Amniotic stem cell (primary cell): ENCODE measurements at places on chromosomes 12 and 14.

- DNase-seq, result no peak
These were observed 63.6 kb upstream of the TMEM263 start for GRCh38 chr12:106892075-106892474.

GRCh38 chr12:32893043-32893442 lies 3.5 kb downstream of the PKP2 start:
- DNase-seq, result no peak

- DNase-seq, result no peak
These were observed 15.0 kb upstream of the KCNMB4 start for GRCh38 chr12:70351076-70351475.

DNA sequence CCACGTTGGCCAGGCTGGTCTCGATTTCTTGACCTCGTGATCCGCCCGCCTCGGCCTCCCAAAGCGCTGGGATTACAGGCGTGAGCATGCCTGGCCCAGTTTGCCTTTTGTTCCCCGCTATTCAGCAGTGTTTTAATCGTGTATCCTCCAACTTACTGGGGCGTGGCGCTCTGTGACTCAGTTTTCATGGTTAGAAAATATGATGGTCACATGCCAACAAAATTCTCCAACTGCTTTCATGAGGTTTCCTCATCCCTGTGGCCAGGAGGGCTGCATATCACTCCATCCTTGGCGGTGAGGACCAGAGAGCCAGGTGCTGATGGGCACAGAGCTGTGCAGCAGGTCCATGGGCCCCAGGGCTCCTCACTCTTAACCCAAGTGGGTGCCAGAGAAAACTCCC lies 33.0 kb upstream of the PRMT8 start:
- DNase-seq, result no peak

- DNase-seq, result no peak
These were observed 2.8 kb downstream of the PSMB11 start for GRCh38 chr14:23044840-23045239.

GRCh38 chr12:66341126-66341525 lies 38.8 kb downstream of the HELB start:
- DNase-seq, result no peak

DNA sequence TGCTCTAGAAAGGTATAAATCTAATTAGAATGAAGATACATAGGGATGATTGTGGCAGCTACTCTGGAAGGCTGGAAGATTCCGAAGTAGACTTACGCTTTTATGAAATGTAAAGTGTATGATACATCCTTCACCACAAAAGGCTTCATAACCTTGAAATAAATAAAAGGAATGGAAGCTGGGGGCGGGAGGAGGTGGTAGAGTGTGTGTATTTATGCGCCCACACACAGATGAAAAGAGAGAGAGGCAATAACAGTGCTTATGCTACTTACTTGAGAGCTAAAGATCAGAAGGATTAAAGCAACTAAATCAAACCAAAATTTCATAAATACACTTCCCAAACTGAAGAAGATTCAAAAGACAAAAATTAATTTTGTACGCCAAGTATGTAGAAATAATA lies 30.4 kb downstream of the CBX5 start:
- DNase-seq, result no peak

GRCh38 chr12:7832059-7832696 lies 40.5 kb downstream of the SLC2A14 start:
- DNase-seq, result peak; percentile 43

DNA sequence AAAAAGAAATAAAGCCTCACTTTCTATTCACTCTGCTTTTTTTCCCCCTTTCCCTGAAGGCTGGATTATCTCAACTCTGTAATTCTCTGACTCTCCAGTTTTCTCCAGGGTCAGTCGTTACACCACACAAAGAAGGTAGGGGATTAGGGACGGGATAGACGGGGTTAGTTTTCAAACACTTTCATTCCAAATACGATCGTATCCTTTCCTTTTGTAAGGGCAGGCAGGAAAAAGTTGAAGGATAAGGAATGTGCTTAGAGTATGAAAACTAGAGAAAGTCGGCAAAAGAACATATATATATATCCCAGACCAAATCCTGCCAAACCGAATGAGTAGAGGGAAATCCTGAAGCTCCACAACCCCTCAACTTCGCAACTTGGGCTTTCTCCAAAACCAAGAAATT lies 581 bp upstream of the ESYT1 start:
- DNase-seq, result no peak

GRCh38 chr12:42386308-42386707 lies 60.3 kb downstream of the PPHLN1 start:
- DNase-seq, result no peak

DNA sequence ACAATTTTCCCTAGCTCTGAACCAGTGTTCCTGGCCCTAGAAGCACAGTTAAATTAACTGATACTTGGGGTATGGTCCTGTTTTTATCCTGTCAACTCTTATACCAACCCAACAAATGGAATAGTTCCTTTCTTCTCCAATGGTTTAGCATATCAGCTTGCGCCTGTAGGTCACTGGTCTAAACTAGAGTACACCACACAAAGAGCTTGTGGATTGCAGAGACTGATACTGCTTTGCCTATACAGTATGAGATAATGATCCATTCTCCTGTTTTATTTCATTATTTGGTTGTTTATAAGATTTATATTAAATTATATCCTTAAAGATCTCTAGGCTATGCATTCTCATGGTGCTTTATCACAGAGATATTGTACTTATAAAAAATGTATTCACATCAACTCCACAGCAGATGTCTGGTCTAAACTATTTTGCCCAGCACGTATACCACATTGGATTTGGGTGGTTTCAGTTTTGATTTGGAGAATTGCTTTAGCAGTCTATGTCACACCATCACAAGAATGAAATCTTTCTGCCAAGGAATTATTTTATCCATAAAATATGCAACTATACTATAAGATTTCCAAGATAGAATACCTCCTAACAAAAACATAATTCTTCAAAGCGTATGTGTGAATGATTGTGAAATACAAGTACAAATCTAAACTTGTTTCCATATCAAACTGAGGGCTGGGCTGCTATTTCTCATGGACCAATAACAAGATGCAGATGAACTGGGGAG lies 142.1 kb downstream of the SLC16A7 start:
- DNase-seq, result no peak

DNA sequence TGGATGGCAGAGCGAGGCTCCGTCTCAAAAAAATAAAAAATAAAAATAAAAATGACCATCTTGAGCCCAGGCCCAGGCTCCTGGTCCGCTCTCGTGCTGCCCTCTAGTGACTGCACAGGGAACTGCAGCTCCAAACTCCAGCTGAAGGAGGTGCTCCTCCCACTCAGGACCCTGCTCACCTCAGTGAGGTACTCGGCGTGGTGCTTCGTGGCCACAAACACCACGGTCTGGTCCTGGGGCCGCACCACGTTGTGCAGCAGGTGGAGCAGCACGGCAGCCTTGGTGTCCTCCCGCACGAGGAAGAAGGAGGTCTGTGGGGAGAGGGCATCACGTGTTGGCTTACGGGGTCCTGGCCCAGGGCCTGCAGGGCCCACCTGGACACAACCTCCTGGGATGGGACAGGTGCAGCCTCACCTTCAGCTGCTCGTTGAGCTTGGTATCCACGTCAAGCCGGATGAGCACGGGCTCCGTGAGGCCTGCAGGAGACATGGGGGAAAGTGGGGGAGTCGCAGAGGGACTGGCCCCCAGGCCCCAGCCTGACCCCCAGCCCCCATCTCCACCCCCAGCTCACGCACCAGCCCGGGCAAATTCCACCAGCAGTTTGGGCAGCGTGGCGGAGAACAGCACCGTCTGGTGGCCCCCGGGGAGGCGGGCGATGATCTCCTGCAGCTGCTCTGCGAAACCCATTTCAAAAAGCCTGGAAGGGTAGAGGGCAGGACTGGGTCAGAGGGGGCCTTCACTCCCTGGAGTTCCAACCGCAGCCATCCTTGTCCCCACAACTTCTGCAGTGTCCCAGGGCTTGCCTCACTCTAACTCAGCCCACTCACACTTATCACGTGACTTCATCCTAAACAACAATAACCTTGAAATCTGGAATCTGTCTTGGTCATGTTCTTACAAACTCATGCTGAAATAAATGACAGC lies 10.6 kb downstream of the DDX54 start:
- DNase-seq, result peak; percentile 13

DNA sequence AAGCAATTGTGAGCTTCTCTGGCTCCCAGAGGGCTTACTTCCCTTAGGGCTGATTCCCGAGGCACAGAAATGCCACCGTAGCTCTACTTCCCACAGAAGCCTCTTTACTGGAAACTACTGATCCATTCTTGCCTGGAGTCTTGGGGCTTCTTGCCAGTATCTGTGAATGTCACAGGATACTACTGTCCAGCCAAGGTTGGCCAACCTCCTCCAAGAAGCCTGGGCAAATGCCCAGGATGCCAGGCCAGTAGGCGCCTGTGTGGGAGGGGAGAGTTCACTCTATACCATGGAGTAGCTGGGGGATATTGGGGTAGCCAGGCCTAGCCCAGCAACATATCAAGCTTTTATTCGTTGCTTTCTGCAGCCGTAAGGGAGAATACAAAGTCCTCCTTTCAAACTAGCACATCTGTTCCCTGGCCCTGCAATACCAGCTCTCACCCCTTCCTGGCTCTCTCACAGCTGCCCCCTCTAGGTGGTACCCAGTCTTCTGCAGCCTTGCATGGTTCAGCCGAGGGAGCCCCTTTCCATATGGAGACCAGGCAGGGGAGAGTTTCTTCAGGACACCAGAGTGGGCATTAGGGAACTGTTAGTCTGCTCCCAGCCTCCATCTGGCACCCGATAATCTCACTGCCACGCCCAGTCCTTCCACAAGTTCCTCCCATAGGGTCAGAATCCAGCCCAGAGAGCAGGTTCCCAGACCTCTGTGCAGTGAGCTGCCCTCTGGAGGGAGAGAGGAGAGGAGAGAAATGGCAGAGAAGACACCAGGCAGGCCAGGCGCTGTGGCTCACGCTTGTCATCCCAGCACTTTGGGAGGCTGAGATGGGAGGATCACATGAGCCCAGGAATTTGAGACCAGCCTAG lies 24.3 kb upstream of the PLEK2 start:
- DNase-seq, result no peak

DNA sequence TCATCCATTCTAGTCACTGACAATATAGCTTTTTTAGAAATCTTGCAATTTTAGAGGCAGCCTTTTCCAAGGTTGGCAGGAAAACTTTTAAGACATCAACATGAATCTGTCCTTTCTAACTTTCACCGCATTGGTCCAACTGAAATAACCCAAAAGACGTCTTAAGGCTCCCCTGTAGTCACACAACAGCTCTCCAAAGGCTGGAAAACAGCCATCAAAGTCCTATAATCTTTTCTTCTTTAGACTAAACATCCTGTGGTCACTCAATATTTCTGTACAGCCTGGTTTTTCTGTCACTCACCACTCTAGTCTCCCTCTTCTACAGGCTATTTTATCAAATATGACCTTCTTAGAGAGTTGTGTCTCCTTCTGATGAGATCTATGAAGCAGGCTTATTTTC lies 4.5 kb upstream of the PTPRB start:
- no peak for DNase-seq

DNA sequence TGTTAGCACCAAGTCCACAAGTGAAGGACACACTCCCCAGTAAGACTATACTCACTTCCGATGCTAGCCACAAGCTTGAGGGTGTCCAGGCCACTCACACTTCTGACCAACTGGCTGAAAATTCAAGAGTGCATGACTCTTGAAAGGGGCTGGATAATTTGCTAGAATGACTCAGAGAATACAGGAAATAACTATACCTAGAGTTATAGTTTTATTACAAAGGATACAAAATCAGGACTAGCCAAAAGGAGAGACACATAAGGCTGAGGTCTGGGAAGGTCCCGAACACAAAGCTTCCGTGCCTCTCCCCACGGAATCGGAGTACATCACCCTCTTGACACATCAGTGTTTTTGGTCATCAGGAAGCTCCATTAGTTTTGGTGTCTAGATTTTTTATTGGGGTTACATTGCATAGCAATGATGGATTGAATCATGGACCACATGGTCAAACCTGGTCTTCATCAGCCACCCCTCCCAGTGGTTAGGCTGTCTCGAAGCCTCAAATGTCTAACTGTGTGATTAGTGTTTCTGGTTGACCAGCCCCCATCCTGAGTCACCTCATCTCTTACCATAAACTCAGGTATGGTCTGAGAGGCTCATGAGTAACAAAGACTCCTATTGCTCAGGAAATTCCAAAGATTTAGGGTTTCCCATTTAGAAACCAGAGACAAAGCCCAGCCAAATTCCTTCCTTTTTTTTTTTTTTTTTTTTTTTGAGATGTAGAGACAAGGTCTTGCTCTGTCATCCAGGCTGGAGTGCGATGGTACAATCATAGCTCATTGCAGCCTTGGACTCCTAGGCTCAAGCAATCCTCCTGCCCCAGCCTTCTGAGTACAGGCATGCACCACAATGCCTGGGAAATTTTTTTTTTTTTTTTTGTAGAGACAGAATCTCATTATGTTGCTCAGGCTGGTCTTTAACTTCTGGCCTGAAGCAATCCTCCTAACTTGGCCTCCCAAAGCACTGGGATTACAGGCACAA lies 472.0 kb upstream of the TBX3 start:
- peak; percentile 19 for DNase-seq

GRCh38 chr12:88063375-88063774 lies 34.2 kb upstream of the C12orf50 start:
- no peak for DNase-seq

- no peak for DNase-seq
These were observed 47.5 kb upstream of the PPP1R12A start for GRCh38 chr12:79982086-79983062.

GRCh38 chr12:53481939-53482586 lies 17.2 kb downstream of the MAP3K12 start:
- no peak for DNase-seq

DNA sequence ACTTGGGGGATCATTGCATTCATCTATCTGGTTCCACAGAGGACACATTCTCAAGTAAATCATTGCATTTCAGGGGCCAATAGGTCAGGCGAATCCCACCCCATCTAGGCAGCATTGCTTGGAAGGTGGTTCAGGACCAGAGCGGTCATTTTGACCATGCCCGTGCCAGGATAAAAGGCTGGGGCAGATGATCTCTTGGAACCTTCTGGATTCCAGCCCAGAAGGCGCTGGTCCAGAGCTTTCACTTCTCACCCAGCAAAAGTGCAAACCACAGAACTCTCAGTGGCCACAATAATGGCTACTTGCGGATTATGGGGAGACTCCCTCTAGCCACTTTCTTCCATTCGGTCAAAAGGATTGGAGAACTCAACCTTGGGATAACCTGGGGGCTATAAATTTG lies 595 bp upstream of the KRT85 start:
- DNase-seq, result no peak

DNA sequence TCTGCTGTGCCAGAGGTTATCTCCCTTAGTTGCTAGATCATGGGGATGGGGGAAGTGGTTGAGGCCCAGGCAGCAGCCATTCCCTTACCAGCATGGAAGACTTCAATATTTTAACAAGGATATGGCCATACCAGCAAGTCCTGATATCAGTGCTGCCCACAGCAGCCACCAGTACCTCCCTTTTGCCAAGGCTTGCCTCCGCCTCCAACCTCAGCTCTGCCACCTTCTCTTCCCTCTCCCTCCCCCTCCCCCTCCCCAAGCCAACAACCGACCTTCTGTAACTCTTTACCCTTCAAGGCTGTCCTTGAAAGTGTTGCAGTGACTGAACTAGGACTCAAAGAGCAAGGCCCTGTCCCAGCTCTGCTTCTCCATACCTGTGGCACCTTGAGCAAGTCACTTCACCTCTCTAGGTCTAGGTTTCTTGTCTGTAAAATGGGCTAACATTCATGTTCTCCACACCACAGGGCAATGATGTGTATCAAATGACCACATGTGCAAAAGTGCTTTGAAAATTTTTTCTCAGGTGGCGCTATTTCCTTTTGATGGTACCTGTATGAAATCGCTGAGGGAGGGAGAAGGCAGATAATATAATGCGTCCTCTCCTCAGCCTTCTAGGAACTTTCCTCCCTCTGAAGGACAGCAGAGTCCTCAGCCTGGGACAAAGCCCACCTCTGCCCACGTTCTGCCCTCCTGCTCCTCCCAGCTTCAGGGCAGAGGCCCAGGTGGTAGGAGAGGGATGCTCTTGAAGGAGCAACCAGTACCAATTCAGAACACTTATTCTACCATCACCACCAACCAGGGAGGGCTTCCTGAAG lies 14.7 kb downstream of the PLEKHG6 start:
- no peak for DNase-seq
